ENCODE measurements at places on chromosomes 11 and 22.
A peak's percentile ranks its signal among the peaks of the same experiment; 100 is the strongest.

GRCh38 chr11:31500560-31500959 is 8.9 kb downstream of the IMMP1L start:
- no peak for DNase-seq

- no peak for DNase-seq
Observed at GRCh38 chr22:20155330-20156041, 4.6 kb upstream of the CCDC188 start.

GRCh38 chr11:9219115-9219514 is 46.0 kb downstream of the DENND5A start:
- no peak for DNase-seq

- DNase-seq = no peak
Observed at GRCh38 chr11:81197396-81197795, 1536.3 kb downstream of the FAM181B start.

DNA sequence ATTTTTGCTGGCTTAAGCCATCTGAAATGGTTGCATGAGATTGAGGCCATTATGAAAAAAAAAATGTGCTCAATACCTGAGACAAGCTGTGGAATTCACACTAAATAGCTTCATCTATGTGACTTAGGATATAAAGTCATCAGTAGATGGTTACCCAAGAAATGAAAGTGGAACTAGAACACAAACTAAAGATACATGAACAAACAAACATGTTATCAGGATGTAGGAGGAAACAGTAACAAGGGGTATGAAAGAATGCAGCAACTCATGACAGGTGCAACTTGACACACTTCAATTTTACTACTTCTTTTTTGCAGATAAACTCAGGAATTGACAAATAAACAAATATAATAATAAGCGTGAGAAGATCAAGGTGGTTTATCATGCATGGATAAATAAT is 155.0 kb downstream of the WT1 start:
- no peak for DNase-seq

DNA sequence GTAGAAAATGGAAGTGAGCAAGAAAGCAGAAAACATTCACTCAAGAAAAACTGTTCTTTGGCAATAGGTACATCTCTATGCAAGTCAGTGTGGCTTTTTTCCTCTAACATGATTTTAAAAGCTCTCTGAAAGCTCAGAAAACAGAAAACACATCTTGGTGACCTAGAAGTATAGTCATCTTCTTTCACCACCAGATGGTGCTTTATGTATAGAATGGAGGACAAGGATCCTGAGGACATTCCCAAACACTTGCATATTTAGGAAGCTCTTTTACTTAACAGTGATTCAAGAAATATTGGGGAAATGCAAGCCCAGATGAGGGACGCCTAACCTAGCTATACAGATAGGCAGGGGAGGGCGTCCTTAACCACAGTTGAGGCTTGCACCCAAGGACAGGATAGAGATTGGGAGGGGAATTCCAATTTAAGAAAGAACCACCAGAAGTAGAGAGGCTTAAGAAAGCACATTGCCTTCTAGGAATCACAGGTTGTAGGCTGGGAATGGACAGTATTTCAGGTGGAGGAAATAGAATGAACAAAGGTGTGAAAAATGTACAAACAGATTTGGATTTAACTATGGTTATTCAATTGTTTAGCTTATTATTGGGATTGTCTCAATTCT is 13.8 kb upstream of the CCDC81 start:
- no peak for DNase-seq

DNA sequence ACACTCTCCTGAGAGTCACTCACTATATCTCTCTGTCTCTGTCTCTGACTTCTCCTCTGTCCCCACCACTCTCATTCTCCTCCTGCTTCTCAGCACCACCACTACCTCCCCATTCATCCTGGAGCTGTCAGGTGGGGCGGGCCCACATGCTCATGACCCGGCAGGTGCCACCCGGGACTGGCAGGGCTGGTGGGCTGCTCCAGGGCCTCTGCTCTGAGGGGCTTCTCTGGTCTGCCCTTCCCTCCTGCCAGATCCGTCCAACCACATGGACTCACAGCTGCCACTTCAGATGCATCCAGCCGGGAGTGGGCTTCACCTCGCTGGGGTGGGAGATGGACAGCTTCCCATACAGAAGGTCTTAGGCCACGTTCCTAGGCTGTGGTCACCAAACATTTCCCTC is 4.8 kb upstream of the EMID1 start:
- DNase-seq = no peak

GRCh38 chr11:112811783-112812182 is 149.4 kb upstream of the NCAM1 start:
- no peak for DNase-seq

- DNase-seq = no peak
Observed at GRCh38 chr11:73667891-73668290, 21.5 kb downstream of the PLEKHB1 start.

DNA sequence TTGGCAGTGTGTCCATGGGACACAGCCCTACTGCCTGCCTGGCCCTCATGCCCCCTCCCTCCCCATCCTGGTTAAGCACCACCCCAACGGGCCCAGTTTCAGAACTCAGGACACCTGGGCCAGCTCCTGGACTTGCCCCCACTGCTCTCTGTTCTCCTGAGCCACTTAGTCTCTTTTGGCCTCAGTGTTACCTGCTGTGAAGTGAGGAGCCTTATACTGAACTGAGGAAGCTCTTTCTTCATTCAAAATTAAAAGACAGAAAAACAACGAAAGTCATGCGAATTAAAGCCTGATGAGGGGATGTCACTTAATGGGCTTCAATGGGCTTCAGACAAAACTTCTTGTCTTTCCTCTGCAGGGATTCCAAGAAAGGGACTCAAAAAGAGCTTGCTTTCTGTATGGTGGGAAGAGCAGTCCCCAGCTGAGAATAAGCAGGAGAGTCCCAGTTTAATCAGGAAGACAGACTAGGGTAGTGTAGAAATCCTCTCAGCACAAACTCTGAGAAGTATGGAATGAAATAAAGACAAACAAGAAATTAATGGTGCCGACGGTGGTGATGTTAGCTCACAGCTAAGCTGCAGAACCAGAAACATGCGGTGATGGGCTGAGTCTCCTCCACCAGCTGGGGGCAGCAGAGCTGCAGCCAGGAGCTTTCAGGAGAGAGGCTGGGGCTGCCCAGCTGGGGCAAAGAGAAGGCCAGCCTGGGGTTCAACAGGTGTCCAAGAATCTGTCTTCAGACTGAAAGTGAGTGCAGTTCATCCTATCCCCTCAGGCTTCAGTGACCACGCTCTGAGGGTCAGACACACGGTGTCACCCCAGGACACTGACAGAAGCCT is 101.0 kb downstream of the GGTLC2 start:
- DNase-seq = peak; percentile 23

GRCh38 chr11:46456269-46457001 is 64.9 kb upstream of the CHRM4 start:
- no peak for DNase-seq

DNA sequence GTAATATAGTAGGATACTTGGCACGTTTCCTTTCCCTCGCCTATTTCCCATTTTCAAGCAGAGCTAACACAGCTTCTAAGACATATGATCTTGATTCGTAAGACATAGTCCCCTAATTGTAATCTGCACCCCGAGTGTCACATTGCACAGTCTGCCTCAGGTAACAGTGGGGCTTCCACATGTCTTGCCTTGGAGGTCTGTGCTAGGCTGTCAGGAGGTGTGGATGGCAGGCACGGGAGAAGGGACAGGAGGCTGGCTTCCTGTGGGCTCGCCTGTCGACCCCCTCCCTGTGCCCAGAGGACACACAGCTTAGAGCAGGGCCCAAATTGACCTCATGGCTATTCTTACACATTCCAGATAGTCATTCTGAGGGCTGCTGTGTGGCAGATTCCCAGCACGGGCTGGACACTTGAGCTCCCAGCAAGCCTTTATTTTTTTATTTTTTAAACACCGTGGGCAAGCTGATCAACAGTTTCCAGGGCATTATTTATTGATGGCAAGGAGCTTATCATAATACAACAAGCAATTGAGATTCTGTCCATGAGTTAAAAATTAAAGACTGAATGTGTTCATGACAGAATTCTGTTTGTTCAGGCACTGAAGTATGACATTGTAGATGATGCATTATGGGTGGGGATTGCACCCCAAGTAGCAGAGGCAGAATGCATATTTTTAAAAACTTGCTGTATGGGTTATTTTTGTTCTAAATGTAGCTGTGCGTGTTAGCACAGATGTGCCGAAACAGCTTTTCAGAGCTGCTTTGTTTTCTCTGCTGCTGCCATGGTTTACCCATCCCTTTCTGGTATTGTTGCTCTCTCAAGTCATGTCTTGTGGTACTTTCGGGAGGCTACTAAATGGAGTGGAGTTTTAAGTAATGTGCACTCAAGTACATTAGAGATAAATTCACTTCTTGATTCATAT is 113.0 kb downstream of the ATXN10 start:
- DNase-seq = no peak

DNA sequence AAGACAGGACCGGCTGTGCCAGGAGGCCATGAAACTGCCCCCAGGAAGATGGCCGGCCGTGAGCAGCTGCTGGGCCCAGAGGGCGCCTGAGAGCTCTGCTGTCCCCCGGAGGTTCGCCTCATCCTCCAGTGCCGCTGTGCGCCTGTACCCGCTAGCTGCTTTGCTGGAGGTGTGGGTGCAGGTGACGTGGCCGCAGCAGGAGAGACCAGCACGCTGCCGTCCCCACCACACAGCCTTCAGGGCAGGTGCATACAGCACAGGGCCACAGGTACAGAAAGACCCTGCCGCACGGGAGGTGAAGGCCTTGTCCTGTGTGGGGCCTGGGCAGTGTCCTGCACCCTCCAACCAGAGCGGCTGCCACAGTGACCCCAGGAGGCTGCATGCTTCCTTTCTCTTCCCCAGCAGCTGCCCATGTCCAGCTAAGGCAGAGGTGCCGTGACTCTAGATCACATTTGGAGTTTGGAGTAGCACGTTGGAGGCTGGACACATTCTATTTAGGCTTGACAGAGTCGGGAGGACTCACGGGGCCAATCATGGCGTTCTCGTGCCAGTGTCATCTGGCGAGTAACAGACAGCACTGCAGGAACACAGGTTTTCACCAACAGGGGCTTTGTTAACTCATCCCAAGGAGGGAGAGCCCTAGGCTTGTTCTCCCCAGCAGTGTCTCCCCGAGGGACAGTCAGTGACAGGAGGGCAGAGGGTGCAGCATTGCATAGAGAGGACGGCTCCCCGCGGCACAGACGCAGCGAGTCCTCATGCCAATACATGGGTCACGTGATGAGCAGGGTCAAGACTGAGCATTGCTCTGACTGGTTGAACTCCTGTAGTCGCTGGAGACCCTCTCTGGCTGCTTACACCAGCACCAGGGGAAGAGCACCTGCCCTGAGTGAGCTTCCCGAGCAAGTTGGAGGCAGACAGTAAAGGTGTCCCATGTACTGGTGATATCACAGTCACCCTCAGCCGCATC is 18.7 kb upstream of the PANX2 start:
- no peak for DNase-seq

- DNase-seq = no peak
Observed at GRCh38 chr22:42891696-42892095, 34.6 kb upstream of the ARFGAP3 start.

- DNase-seq = no peak
Observed at GRCh38 chr22:19477321-19478044, 1.5 kb downstream of the UFD1 start.

GRCh38 chr11:65419460-65419771 is 3.2 kb upstream of the NEAT1 start:
- no peak for DNase-seq

- no peak for DNase-seq
Observed at GRCh38 chr11:83674102-83674896, 388.1 kb upstream of the CCDC90B start.

GRCh38 chr11:130162733-130163132 is 3.2 kb downstream of the ST14 start:
- DNase-seq = no peak

- DNase-seq = no peak
Observed at GRCh38 chr22:19410941-19411689, 20.4 kb downstream of the HIRA start.

- DNase-seq = no peak
Observed at GRCh38 chr11:9172389-9172788, 81.0 kb upstream of the SCUBE2 start.

GRCh38 chr11:46890665-46891064 is 27.7 kb downstream of the LRP4 start:
- no peak for DNase-seq

DNA sequence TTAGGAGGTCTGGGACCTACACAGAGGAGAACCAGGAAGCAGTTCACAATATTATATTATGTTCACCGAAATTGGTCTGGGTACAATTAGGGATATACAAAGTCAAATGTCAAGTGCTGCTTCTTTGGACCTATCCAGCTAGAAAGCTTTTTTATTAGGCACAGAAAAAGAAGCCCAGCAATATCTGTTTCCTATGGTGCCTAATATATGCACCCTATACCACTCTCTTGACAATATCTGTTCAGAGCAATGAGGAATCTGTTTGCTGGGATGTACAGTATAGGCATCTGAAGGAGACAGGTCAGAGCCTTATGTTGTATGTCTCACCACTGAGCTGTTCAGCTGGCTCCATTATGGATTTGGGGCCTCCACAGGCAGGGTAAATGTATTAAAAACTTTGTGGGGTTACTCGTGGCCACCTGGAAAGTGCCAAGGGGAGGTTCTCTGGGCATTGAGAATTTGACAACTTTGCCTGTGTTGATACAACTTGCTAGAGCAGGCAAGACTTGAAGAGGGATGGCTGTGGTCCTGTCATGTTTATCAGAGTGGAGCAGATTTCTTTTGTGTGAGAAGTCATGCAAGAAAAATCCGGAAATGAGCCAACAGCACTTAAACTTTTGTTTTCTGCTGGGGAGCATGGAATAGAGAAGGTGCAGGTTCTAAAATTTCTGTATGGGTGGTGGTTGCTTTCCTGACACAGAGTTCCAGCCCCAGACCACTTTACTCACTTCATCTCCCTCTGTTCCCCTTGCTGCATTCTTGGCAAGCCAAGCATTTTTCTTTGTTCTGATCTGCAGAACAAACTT is 10.1 kb downstream of the STIM1 start:
- DNase-seq = no peak

- no peak for DNase-seq
Observed at GRCh38 chr11:70788248-70789022, 390.1 kb downstream of the CTTN start.

GRCh38 chr22:46581538-46582244 is 38.5 kb upstream of the GRAMD4 start:
- DNase-seq = no peak

DNA sequence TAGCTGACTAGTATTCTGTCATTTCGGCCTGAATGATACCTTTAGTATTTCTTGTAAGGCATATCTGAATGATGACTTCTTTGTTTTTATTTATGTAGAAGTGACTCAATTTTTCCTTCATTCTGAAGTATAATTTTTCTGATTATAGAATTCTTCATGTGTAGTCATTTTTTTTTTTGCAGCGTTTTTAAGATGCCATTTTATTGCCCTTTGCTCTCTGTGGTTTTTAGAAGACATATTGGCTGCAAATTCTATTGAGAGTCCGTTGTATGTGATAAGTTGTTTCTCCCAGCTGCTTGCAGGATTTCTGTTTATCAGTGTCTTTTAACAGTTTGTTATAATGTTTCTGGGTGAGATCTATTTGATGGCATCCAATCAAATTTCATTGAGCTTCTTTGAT is 1224.8 kb downstream of the JRKL start:
- no peak for DNase-seq

Measured in stimulated activated CD4-positive, alpha-beta T cell treated with anti-CD3 and anti-CD28 coated beads, Interleukin-12 subunit alpha, Interleukin-12 subunit beta, amount 100 ng/mL, for 4 hours (primary cell).